ENCODE measurements at places on chromosomes 3 and 15.

DNA sequence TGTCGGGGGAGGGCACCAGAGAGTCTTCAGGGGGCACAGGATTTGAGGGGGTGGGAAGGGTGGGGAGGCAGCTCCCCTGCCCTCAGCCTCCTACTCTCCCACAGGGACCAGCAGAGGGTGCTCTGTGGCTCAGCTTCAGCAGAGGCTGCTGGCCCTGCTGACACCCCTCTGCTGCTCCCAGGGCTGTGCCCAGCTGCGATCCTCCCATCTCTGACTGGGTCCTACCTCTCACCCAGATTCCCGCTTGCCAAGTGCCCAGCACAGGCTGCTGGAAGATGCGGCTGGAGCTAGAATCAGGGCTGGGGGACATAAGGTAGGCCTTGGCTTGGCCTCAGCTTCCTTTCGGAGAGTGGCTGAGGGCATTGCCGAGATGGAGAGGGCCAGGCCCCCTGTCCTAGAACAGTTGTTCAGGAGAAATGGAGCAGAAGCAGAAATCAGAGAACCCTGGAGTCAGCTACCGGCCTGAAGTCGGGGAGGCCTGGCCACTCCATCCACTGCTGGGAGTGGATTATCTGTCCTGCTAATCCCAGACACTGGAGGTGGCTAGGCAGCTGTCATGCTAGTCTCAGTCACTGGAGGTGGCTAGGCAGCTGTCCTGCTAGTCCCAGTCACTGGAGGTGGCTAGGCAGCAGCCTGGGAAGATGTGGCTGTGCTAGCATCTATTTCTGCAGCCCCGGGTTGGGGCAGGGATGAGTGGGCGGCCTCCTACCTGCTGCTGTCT lies 3.9 kb downstream of the GRM2 start:
- peaks cover 6% of the 10 kb centered on the region for H3K4me1 ChIP-seq
- H3K27ac ChIP-seq: no peak overlapping the region
- no peaks in the 10 kb centered on the region for H3K36me3 ChIP-seq
- no peaks in the 10 kb centered on the region for H3K27me3 ChIP-seq

- no peak overlapping the region for H3K27ac ChIP-seq
- no peaks in the 10 kb centered on the region for H3K36me3 ChIP-seq
- H3K27me3 ChIP-seq: no peaks in the 10 kb centered on the region
- no peak for DNase-seq
- no peaks in the 10 kb centered on the region for H3K4me1 ChIP-seq
Observed at GRCh38 chr3:6667354-6667753, 193.6 kb upstream of the GRM7 start.

GRCh38 chr3:176347424-176348146 lies 849.7 kb downstream of the TBL1XR1 start:
- no peaks in the 10 kb centered on the region for H3K36me3 ChIP-seq
- H3K27me3 ChIP-seq: no peaks in the 10 kb centered on the region
- DNase-seq: no peak
- H3K4me1 ChIP-seq: no peaks in the 10 kb centered on the region

- no peak overlapping the region for H3K27ac ChIP-seq
- peak; percentile 16 for DNase-seq
- no peaks in the 10 kb centered on the region for H3K4me1 ChIP-seq
- H3K4me3 ChIP-seq: no peak overlapping the region
- no peaks in the 10 kb centered on the region for H3K27me3 ChIP-seq
Observed at GRCh38 chr3:134911586-134912548, 116.8 kb downstream of the EPHB1 start.

Data from uterus (tissue), 4 donors.